Stimulated activated CD4-positive, alpha-beta T cell treated with anti-CD3 and anti-CD28 coated beads, Interleukin-12 subunit alpha, Interleukin-12 subunit beta, amount 100 ng/mL, for 48 hours (primary cell): ENCODE measurements at places on chromosomes 2 and 18.
A peak's percentile ranks its signal among the peaks of the same experiment; 100 is the strongest.

- DNase-seq = no peak
Measured at GRCh38 chr2:239162976-239163687, 237.7 kb downstream of the HDAC4 start.

DNA sequence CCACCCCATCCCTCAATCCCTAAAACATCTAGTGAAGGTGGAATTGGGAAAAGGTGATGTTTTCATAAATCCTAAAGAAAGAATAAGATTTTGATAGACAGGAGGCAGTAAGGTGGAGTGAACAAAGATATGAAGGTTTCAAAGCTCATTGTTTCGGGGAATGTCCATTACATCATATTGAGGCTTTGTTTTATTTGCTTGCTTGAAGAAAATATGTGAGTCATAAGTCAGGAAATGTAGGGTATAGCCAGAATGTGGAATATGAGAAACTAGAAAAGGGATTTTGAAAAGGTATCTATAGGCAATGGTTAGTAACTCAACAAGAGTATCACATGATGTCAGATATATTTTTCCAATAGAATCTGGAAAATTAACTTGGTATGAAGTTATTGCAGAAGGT lies 1178.5 kb upstream of the ACVR2A start:
- no peak for DNase-seq

DNA sequence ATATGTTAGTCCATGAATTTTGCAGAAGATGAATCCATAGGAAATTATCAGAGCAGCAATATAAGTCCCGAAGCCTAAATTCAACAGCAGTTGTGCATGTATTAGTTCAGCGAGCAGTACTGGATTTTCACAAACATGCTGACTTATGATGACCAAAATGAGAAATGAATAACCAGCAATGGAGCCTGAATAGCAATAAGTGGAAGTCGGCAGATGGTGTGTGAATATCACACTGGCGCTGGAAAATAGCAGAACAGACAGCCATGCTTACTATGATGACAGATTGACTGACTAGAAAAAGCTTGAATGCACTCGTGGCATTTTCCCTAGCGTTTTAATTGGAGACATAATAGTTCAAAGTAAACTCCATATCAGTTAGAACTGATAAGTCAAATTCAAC lies 1114.5 kb downstream of the DSC3 start:
- DNase-seq = no peak

DNA sequence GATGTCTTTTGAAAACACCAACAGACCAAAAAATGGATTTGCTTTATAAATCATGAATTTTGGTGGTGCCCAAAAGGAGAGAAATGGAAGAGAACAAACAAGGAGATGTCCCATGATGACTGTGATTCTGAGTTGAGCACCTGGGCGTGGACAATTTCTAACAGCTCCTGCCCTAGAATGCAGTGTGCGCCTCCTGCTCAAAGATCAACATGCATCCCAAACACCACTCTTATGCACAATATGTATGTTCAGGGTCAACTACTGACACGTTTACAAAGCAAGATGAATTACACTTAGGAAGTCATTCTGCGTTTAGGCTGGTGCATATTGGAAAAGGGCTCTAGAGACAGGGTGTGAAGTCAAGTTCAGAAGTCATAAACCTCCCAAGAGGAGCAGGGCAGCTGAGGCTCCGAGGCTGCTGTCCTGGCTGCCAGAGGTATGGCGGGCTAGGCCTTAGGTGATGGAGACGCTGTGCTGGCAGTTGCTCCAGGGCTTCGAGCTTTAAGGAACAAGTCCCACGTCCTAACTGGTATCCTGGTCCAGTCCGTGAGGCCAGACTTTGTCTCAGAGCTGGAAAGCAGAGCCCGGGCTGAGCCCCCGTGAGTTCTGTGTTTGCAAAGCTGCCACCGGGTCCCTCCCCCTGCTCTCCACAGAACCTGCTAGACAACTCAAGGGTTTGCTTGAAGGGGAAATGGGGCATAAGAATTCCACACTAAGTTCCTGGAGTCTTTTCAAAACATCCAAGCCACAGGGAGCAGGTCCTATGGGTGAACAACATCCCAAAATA lies 74.0 kb downstream of the ZNF516 start:
- no peak for DNase-seq

DNA sequence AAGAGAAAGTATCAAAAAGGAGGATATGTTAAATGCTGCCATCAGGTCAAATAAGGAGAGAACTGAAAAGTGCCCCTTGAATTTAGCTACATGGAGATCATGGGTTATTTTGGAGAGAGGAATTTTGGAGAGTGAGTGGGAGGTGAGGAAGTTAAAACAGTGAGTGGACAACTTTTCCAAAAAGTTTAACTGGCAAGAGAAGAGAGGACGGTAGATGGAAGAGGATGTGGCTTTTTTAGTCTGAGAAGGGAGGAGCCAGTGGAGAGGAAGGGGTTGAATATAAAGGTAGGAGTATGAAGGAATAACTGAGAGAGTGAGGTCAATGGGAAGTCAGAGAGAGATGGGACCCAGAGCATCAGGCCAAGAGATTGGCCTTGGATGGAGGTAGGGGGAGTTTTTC lies 62.5 kb upstream of the NFE2L2 start:
- DNase-seq = no peak

- no peak for DNase-seq
Measured at GRCh38 chr2:123163398-123163797, 861.7 kb upstream of the CNTNAP5 start.

DNA sequence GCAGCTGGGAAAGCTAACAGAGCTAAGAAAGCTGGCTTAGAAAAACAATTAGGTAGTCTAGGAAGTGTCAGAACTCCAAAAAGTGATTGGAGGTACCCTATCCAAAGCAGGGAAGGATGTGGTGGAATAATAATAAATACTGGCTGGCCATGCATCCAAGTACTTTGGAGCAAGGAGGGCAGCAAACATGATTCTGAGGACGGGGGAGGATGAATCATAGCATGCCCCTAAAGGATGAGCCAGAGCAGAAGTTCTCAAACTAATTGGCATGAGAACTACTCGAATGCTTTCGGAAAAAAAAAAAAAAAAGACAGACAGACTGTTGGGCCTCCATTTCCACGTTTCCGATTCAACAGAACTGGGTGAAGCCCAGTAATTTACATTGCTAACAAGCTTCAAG lies 2.4 kb downstream of the CWC22 start:
- no peak for DNase-seq

- DNase-seq = no peak
Measured at GRCh38 chr2:68974946-68975665, 670 bp downstream of the GKN1 start.

- DNase-seq = no peak
Measured at GRCh38 chr2:127619877-127620705, 25.9 kb upstream of the GPR17 start.

GRCh38 chr18:41391616-41392595 lies 563.1 kb upstream of the PIK3C3 start:
- DNase-seq = no peak

DNA sequence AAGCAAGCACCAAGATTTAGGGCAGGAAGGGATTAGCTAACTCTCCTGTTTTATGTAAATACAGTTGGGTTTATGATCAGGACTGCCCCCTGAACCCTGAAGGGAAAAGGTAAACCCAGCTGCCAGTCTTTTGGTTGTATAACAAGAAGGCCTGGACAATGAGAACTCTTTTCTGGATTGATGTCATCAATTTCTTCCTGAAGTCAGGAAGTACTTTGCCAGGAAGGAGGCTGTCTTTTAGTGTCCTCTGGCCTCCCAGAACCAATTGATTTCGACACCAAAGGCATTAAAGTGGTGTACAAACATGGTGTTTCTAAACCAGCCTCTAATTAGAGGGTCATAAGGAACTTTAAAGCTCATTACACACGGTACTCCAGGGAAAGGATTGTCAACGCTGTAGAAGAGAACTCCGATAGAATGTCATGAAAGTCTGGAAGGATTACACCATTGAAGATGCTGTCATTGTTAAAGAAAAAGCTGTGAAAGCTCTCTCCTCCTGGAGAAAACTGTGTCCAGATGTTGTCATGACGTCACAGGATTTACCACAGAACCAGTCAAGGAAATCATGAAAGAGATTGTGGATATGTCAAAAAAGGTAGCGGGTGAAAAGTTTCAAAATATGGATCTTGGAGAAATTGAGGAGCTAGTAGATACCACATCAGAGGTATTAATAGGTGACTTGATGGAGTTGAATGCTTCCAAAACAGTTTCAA lies 78.8 kb downstream of the ANKRD12 start:
- no peak for DNase-seq

DNA sequence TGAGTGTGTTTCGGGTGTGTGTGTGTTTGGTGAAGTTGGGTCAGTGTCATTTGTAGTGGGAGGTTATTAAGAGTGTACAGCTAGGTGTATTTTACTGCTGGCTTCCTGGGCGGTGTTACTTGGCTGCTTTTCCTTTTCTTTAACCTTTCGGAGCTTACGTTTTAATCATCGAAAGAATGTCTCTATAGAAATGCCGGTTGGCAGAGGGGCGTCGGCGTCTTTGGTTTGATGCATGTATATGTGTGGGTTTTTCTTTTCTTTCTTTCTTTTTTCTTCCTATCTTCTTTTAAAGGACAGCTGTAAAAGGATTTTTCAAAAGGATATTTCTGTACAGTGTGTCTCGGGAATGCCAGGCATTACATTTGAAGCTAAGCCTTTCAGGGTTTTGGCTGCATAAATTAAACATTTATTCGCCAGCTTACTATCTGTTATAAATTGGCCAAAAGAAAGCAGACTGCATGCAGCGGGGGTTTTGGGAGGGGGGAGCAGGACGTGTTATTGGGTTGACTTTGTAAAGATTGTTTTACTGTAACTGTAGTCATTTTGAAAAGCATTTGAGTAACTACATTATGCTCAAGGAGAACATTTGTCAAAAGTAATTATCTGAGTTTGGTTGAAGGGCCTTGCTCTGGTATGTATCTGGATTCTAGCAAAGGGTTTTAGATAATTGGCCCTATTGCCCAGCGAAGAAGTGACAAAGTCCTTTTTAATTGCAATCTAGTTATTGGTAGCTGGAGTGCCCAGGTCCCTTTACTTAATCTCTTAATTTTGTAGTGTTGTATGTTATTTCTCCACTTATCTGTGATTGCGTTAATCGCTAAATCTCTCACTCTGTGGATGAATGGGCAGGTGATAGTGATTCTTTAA lies 1.6 kb downstream of the ASXL3 start:
- no peak for DNase-seq

- DNase-seq = no peak
Measured at GRCh38 chr2:183892315-183892941, 705.9 kb upstream of the ZNF804A start.

DNA sequence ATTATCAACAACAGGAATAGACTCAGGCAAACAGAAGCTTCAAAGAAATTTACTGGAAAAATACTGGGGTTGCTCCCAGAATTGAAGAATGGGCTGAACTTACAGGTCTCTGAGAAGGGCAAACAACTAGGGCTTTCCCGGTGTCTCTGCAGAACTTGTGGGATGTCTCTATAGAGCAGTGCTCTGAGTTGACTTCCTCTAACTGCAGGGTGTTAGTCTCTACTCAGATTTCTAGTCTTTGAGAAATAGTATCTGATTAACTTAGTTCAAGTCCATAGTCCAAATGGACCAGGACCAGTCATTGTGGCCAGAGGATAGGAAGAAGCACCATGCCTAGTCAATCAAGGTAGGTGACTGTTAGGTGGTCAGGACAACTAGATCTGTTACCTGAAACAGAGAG lies 45.8 kb downstream of the LIMS1 start:
- no peak for DNase-seq

- DNase-seq = no peak
Measured at GRCh38 chr2:60505240-60505879, 48.1 kb downstream of the BCL11A start.

DNA sequence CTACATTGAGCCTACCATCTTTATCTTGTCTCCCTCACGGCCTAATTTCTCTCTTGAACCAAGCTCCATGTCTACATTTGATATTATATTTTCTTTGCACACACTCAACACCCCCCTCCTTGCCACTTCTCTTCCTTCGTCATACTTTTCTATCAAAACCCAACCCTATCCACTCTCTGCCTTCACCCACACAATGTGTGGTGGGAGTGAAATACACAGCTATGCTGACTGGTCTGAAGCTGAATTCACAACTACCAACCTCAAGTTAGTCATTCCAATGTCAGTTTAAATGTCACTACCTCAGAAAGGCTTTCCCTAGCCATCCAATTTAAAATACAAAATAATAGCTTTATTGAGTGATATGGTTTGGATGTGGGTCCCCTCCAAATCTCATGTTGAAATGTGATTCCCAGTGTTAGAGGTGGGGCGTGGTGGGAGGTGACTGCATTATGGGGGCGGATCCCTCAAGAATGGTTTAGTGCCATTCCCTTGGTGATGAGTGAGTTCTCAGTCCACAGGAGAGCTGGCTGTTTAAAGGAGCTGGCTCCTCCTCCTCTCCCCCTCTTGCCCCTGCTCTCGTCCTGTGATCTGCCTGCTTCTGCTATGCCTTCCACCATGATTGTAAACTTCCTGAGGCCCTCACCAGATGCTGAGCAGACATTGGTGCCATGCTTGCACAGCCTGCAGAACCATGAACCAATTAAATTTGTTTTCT lies 112.1 kb downstream of the DTNB start:
- DNase-seq = peak; percentile 41

- DNase-seq = no peak
Measured at GRCh38 chr2:61660511-61661388, 122.6 kb upstream of the XPO1 start.

- no peak for DNase-seq
Measured at GRCh38 chr2:26179446-26179913, 6.6 kb downstream of the GAREM2 start.

GRCh38 chr2:10865841-10866240 lies 45.9 kb upstream of the KCNF1 start:
- no peak for DNase-seq

DNA sequence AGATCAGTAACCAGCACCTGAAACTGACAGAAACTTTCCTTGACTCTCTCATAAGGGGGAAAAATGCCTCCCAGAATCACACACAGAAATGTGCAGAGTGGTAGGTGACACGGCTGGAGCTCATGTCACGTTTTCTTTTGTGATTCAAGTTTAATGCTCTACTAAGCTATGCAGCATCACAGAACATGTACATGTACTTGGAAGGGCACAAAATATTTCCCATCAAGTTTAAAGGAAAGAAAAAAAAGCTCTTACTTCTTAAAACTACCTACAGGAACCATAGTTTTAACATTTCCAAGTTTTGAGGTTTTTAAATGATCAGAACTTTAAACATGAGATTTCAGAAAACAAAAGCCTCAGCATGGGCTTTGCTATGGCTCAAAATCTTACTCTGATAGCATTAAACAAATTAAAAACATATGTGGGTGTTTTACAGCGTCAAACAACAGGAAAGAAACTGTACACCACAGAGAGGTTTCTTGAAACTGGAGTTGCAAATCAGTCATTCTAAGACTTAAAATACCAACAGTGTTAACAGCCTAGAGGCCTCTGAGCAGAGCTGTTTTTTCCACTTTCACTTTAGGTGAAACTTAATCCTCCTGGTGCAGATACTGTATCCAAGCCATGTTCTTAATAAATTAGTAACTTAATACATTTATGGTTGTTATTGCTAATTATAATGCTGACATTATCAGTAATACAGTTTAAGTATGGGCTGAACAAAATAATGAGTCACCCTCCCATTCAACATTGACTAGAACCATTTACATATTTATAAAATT lies 30.1 kb downstream of the MBP start:
- no peak for DNase-seq

GRCh38 chr18:48230467-48231113 lies 178.6 kb downstream of the ZBTB7C start:
- no peak for DNase-seq

- DNase-seq = no peak
Measured at GRCh38 chr18:58887613-58887963, 22.9 kb downstream of the ZNF532 start.

- no peak for DNase-seq
Measured at GRCh38 chr2:114688241-114688640, 245.8 kb downstream of the DPP10 start.
